ENCODE measurements at places on chromosomes 16 and 17.
A peak's percentile ranks its signal among the peaks of the same experiment; 100 is the strongest.

GRCh38 chr16:80576343-80576912, 35.6 kb downstream of the DYNLRB2 start:
- no peak for DNase-seq
- no peaks in the 10 kb centered on the region for H3K36me3 ChIP-seq
- no peak overlapping the region for H3K4me3 ChIP-seq
- no peak overlapping the region for H3K27ac ChIP-seq
- no peaks in the 10 kb centered on the region for H3K4me1 ChIP-seq

- no peaks in the 10 kb centered on the region for H3K27me3 ChIP-seq
- peaks cover 41% of the 10 kb centered on the region for H3K4me1 ChIP-seq
- peak overlapping the region; percentile 41 for H3K4me3 ChIP-seq
- H3K27ac ChIP-seq, result peak overlapping the region; percentile 17
- DNase-seq, result peak; percentile 91
- peaks cover 32% of the 10 kb centered on the region for H3K36me3 ChIP-seq
Measured at GRCh38 chr17:38508954-38509771, 80.9 kb downstream of the ARHGAP23 start.

DNA sequence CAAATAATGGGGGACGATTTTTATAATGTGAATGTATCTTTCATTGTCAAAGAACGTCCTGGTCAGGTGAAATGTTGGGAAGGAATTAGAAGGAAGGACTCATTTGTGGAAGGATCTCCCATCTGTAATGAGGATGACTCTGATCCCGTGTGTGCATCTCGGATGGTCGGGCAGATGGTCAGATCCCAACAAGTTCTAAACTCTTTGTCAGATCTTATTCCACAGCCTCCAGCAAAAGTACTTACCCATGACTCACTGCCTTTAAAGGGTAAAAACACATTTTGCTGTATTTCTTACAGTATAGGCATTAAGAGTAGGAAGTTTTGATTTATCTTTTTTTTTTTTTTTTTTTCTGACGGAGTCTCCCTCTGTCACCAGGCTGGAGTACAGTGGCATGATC, 539 bp upstream of the KRTAP4-8 start:
- peaks cover 13% of the 10 kb centered on the region for H3K4me1 ChIP-seq
- no peak overlapping the region for H3K4me3 ChIP-seq
- peak overlapping the region; percentile 66 for H3K27ac ChIP-seq
- no peaks in the 10 kb centered on the region for H3K27me3 ChIP-seq
- no peak for DNase-seq
- H3K36me3 ChIP-seq, result no peaks in the 10 kb centered on the region

DNA sequence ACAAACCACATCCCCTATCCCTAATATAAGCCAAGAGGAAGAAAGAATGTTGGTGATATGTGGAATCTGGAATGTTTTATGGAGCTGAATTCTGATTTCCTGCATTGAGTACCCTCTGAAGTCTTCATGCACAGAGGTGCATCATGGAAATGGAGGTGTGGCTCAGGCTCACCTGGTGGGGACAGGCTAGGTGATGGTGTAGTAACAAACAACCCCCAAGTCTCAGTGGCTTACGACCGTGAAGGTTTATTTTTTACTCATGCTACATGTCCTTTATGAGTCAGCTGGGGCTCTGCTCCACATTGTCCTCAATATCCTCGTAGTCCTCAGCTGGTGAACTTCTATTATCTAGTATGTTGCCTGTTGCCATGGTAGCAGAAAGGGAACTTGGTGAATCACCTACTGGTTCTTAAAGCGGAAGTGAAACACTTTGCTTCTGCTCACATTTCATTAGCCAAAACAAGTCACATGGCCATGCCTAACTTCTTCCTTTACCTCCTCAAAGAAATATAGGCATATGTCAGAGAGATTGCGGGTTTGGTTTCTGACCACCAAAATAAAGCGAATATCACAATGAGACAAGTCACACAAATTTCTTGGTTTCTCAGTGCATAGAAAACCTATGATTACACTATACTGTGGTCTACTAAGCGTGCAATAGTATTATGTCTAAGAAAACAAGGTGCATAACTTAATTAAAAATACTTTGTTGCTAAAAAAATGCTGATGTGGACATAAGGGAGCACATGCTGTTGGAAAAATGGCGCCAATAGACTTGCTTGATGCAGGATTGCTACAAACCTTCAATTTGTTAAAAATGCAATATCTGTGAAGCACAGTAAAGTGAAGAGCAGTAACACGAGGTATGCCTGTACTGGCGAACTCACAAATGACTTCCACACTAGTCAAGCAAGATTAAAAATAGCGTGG, at the start of gene PMFBP1:
PMFBP1 (minus strand) TSS at position 51 of the 930 bp plus-strand sequence. CDS start 947 bp downstream, outside the sequence.
- H3K27ac ChIP-seq, result no peak within 1 kb of the TSS
- H3K36me3 ChIP-seq, result no peaks in the 10 kb centered on the region
- no peaks in the 10 kb centered on the region for H3K4me1 ChIP-seq
- DNase-seq, result peak; percentile 94
- no peak within 1 kb of the TSS for H3K4me3 ChIP-seq
- no peaks in the 10 kb centered on the region for H3K27me3 ChIP-seq

GRCh38 chr17:5706577-5707210, 122.4 kb upstream of the NLRP1 start:
- H3K36me3 ChIP-seq, result no peaks in the 10 kb centered on the region
- no peak overlapping the region for H3K4me3 ChIP-seq
- no peak overlapping the region for H3K27ac ChIP-seq
- peaks cover 10% of the 10 kb centered on the region for H3K27me3 ChIP-seq
- DNase-seq, result peak; percentile 65

- no peak overlapping the region for H3K4me3 ChIP-seq
- H3K27ac ChIP-seq, result no peak overlapping the region
- peaks cover 28% of the 10 kb centered on the region for H3K4me1 ChIP-seq
- peaks cover 99% of the 10 kb centered on the region for H3K27me3 ChIP-seq
Measured at GRCh38 chr17:49966767-49967166, 2.2 kb upstream of the DLX4 start.

- H3K4me1 ChIP-seq, result peaks cover 57% of the 10 kb centered on the region
- H3K4me3 ChIP-seq, result no peak overlapping the region
- no peaks in the 10 kb centered on the region for H3K27me3 ChIP-seq
- H3K27ac ChIP-seq, result peak overlapping the region; percentile 67
- DNase-seq, result peak; percentile 80
Measured at GRCh38 chr17:50181591-50182560, 16.1 kb downstream of the SGCA start.

- H3K4me1 ChIP-seq, result no peaks in the 10 kb centered on the region
- H3K36me3 ChIP-seq, result no peaks in the 10 kb centered on the region
- peaks cover 22% of the 10 kb centered on the region for H3K27me3 ChIP-seq
- no peak for DNase-seq
Measured at GRCh38 chr17:79497777-79498348, 113.0 kb downstream of the RBFOX3 start.

DNA sequence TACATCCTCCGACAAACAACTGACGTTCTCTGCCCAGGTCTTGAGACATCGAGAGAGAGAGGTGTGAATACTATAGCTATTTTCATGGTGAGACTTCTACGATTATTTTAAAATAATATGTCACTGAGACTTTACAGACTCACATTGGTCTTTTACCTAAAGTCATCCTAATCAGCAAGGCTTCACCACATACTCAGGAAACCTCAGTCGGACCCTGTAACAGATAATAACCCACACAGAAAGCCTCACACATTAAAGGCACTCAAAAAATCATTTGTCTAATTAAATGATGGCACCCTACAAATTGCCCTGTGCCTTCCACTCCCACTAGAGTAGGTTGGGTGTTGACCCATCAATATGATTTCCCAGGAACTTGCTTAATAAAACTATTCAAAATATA, 19.8 kb upstream of the SLC39A11 start:
- H3K36me3 ChIP-seq, result no peaks in the 10 kb centered on the region
- DNase-seq, result no peak
- no peaks in the 10 kb centered on the region for H3K27me3 ChIP-seq
- H3K4me3 ChIP-seq, result no peak overlapping the region

DNA sequence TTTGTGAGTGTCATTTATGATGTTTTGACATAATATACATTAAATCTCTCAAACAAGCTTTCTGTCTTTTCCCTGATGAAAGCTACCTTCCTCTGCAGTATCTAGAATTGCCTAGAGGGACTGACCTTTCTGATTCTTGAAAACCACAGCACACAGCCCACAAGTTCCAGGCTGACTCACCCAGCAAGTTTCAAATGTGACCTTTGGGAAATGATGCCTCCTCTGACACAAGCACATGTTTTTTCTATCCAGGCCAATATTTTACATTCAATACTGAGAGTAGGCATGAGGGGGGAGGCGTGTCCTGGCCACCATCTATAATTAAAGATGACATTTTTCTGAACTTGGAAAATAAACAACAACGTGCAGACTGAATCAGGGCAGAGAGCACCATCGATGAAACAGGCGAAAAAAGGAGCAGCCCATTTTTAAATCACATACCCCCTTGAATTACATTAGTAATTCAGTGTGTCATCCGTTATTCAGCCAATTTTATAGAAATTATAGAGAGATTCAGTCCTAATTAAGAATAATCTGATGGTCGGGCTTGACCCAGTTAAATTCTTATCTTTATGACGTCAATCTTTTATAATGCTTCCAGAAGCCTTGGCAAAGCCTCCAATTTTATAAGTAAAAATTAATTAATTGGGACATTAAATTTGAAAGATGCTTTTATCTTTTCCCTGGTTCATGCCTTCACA, 292.6 kb upstream of the CDH11 start:
- DNase-seq, result peak; percentile 83
- no peaks in the 10 kb centered on the region for H3K36me3 ChIP-seq
- no peak overlapping the region for H3K27ac ChIP-seq
- no peaks in the 10 kb centered on the region for H3K4me1 ChIP-seq

DNA sequence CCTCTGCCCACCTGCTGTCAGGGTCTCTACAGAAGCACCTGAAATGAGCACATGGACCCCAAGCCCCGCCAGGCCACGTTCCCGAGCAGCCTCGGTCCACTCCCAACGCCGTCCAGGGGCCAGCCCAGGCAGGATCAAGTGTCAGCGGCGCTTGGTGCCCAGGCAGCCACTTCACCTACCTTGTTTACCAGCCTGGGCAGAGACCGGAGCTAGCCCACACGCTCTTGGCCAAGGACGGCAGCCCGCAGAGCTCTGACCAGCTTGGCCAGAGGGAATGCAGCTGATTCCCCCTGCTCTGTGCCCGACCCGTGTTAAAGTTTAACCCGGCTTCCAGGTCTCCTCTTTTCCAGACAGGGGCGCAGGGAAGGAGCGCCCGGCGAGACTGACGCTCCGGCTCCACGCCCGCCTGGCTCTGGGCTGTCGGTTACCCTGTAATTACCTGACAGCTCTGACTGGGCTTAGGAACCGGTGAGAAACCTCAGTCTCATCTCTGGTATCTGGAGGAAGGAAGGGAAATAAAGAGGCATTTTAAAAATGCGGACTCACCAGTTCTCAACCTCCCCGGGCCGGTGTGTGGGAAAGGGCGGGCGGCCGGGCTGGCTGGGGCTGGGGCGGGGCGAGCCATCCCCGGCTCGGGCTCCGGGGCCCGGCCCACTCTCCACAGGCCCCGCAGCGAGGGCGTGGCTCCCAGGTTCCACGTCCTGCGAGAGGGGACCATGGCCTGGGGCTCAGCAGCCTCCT, 4.6 kb downstream of the KIFC3 start:
- peak overlapping the region; percentile 99 for H3K27ac ChIP-seq
- peaks cover 42% of the 10 kb centered on the region for H3K36me3 ChIP-seq
- peaks cover 33% of the 10 kb centered on the region for H3K4me1 ChIP-seq
- no peak for DNase-seq

GRCh38 chr17:82561429-82562035, 42.0 kb downstream of the FOXK2 start:
- DNase-seq, result no peak
- H3K4me1 ChIP-seq, result peaks cover 23% of the 10 kb centered on the region
- no peak overlapping the region for H3K4me3 ChIP-seq
- peaks cover 20% of the 10 kb centered on the region for H3K36me3 ChIP-seq
- no peaks in the 10 kb centered on the region for H3K27me3 ChIP-seq
- H3K27ac ChIP-seq, result no peak overlapping the region

GRCh38 chr17:65071861-65072260, 15.3 kb upstream of the GNA13 start:
- peaks cover 2% of the 10 kb centered on the region for H3K4me1 ChIP-seq
- no peak for DNase-seq
- no peaks in the 10 kb centered on the region for H3K36me3 ChIP-seq
- H3K4me3 ChIP-seq, result no peak overlapping the region
- H3K27me3 ChIP-seq, result no peaks in the 10 kb centered on the region

DNA sequence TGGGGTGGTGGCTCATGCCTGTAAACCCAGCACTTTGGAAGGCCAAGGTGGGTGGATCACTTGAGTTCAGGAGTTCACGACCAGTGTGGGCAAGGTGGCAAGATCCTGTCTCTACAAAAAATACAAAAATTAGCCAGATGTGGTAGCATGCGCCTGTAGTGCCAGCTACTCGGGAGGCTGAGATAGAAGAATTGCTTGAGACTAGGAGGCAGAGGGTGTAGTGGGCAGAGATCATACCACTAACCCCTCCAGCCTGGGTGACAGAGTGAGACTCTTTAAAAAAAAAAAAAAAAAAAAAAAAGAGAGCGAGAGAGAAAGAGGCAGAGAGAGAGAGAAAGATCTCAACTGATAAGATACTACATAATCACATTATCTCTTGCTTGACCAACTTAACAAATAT, 45.9 kb downstream of the KANSL1 start:
- no peak overlapping the region for H3K4me3 ChIP-seq
- no peak for DNase-seq
- H3K36me3 ChIP-seq, result peaks cover 12% of the 10 kb centered on the region

DNA sequence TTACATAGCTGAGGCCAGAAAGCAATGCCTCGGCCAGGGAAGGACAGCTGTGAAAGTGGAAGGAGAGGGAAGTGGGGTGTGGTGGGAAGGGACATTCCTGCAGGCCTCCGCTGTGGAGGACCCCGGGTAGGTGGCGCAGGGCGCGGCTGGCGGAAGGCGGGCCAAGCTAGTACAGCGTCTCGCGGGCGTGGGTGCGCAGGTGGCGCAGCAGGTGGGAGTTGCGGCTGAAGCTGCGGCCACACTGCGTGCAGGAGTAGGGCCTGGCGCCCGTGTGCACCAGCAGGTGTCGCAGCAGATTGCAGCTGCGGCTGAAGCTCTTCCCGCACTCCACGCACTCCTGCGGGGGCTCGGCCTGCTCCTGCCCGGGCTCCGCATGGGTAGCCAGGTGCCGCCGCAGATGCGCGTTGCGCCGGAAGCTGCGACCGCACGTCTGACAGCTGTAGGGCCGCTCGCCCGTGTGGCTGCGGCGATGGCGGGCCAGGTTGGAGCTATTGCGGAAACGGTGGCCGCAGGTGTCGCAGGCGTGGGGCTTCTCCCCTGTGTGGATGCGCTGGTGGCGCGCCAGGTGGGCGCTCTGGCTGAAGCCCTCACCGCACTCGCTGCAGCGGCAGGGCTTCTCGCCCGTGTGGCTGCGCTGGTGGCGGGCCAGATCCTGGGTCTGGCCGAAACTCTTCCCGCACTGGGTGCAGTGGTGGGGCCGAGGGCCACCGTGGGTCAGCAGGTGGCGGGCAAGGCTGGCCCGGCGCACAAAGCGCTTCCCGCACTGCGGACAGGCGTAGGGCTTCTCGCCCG, 10.0 kb downstream of the ZSCAN10 start:
- no peaks in the 10 kb centered on the region for H3K36me3 ChIP-seq
- DNase-seq, result no peak
- peaks cover 17% of the 10 kb centered on the region for H3K27me3 ChIP-seq
- H3K4me1 ChIP-seq, result peaks cover 11% of the 10 kb centered on the region
- no peak overlapping the region for H3K4me3 ChIP-seq
